ENCODE measurements at places on chromosomes 13 and 19.

- no peak for DNase-seq
These were observed 5.4 kb upstream of the NTN5 start for GRCh38 chr19:48678201-48678600.

DNA sequence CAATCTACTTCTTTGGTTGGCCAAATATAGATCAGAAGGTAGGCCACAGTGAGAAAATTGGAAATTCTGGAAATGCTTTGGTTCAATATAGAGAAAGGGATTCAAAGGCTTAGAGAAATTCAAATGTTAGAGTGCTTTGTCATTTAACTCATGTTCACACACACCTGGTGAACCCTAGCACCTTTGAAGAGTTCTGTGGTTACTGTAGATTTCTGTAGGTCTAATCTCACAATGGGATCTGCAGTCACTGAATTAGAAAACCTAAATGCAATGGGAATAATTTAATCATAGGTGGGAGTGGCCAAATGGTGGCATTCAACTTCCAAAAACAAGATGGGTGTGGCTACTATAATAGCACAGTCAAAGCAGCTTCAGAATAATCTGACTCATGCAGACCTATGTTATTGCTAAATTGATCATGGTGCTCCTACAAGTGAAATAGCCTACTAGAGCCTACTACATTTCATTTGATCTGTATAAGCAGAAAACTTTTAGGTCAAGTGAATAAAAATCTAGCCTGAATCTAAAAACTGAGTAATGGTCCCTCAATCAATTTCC, 1152.9 kb downstream of the PCDH9 start:
- DNase-seq = no peak

DNA sequence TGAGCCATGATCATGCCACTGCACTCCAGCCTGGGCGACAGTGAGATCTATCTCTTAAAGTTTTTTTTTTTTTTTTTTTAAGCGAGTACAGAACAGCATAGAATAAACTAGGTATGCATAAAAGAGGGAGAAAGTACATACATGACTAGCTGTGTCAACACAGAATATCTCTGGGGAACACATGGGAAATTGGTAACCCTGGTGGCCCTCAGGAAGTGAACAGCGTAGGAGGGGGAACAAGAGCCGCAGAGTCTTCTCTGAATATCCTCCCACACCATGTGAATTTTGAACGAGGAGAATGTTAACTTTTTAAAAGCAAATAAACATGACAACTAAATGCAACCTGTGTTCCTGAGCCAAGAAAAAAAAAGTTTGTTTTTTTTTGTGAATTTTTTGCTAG, 15.2 kb downstream of the PHLDB3 start:
- DNase-seq = no peak

GRCh38 chr13:28394422-28394821, 100.5 kb downstream of the FLT1 start:
- no peak for DNase-seq

DNA sequence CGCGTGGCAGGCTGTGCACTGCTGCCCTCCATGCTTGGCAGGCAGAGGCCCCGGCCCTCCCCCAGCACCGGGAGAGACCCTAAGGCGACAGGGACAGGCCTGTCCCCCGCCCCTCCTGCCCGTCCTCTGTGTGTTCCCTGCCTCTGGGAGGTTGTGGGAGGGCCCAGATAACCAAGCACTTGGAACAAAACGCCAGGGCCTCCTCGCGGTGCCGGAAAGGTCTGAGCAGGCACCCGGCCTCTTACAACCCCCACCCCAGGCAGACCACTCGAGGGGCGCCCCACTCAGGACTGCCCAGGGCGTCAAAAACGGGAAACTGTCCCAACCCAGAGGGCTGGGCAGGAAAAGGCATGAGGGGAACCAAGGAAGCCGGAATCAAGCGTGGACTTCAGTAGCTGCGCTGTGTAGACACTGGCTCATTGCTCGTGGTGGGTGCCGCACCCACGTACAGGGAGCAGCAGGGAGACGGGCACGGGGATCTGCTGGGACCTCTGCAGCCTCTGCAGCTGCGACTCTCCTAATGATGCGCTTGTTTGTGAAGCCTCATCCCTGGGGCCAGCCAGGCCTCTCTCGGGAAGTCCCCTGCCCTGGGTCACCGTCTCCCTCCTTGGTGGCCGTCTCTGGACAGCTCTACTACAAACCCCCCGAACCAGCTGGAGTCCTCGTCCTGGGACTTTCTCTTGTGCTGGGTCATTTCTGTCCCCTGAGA, 20.0 kb downstream of the GNA11 start:
- DNase-seq = no peak

GRCh38 chr19:52474351-52475127, 21.2 kb downstream of the ZNF578 start:
- DNase-seq = no peak

GRCh38 chr13:112974671-112975070, 5.7 kb downstream of the MCF2L start:
- no peak for DNase-seq

- DNase-seq = no peak
These were observed 9.8 kb upstream of the ZNF627 start for GRCh38 chr19:11587302-11587974.

GRCh38 chr19:11252665-11253355, 9.5 kb downstream of the DOCK6 start:
- DNase-seq = no peak

GRCh38 chr13:31111136-31111535, 50.6 kb downstream of the HSPH1 start:
- no peak for DNase-seq
